ENCODE measurements at places on chromosomes 3 and 15.

- DNase-seq: no peak
Observed at GRCh38 chr3:177041730-177042551, 155.3 kb downstream of the TBL1XR1 start.

DNA sequence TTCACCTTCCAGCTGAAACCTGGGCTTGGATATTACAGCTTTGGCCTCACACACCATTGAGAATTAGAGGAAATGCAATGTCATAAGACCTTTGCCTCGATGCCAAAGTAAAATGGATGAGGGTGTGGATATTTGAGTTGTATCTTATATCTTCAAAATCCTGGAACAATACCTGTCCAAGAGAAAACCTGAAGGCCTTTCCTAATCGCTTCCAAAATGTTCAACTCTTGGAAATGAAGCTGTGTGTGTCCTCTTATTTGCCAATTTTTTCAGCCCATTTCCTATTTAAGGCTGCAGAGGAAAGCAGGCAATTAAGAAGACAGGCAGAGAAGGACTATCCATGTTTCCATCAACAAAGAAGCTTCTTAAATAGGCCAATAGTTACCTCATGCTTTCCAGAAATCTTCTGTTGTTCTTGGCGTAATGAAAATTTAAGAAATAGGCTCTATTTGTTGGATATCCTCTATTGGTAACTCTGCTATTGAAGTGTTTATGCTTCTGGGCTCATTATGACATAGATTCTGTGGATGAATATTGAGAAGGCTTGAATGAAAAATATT lies 99.5 kb upstream of the ZBTB20 start:
- peak; percentile 6 for DNase-seq

GRCh38 chr15:42640109-42640508 lies 64.7 kb downstream of the STARD9 start:
- DNase-seq: peak; percentile 2

DNA sequence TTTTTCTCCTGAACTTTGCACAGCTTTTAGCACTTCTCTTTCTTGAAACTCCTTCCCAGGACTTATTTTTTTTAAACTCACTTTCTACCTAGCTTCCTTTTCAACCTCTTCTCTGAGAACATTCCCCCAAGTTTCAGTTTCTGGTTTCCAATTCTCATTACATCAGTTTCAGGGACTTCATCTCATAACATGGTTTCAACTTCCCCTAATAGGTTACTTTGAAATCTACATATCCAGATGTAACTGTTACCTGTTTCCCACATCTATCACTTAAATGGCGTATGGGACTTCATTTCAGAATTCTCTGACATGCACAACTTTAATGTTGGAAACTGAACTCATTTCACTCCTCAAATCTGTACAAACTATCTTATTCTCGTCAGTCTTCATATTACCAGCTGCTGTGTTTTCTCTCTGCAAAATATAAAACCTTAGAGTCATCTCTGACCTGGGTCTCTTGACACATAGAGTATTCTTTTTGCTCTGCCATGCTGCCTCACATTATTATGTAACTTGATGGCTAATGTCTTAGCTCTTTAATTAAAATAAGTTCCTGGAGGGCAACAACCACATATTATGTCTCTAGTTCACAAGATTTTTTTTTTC lies 58.4 kb downstream of the NME9 start:
- DNase-seq: no peak

DNA sequence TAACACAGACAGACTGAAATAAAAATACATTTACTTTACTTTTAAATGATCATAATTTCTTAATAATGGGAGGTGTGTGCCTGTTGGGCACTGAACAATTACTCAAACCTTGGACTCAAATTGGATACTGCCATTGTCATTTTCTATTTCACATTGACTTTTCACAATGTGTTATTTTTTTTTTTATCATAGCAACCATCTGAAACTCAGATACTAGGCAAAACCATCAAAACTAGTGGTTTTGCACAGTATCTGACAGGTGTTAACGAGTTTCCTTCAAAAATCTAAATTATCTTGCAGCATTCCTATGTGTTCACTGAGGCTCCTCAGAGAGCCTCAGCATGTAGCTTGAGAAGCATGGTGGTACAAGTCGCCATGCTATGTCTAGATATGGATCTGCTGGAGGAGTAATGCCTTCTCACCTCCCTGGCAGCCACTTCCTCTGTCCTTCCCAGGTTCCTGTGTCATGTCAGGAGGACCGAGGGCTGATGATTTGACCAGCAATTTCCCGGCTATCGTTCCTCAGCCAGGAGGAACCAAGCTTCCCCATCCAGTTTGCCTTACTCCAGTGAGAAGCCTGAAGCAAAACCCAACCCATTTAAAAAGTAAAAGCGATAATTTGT lies 29.9 kb upstream of the RFTN1 start:
- DNase-seq: no peak

DNA sequence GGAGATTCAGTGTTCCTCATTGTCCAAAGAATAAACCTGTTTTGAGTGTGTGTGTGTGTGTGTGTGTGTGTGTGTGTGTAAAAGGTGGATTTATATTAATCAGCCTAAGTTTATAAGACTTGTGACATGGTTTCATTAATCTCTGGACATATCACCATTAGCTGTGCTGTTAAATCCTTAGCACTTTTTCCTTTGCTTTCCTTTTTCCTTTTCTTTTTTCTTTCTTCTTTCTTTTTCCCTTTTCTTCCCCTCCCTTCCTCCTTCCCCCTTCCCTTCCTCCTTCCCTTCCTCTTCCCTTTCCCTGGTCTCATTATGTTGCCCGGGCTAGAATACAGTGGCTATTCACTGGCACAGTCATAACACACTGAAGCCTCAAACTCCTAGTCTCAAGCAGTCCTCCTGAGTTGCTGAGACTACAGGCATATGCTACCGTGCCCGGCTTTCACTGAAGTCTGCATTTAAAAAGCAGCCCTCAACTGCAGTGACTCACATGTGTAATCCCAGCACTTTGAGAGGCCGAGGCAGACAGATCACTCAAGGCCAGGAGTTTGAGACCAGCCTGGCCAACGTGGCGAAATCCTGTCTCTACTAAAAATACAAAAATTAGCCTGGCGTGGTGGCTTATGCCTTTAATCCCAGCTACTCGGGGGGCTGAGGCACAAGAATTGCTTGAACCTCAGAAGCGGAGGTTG lies 28.6 kb upstream of the ITPKA start:
- DNase-seq: no peak

DNA sequence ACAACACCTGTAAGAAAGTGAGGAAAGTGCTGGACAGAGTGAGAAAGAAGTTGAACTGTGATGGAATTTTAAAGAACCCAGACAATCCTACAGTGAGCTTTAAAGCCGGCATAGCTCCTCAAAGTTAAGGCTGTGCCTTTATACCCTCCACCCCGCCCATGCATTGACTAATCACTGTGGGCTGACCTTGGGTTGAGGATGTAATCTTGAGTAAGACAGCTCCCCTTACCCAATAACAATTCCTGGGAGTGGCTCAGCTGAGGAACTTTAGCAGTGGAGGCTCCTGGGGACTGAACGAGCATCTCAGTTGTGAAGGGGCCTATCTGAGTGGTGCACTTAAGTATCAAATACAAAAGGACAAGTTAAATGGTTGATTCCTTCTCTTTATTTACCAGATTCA lies 35.7 kb upstream of the ZNF770 start:
- no peak for DNase-seq

- DNase-seq: no peak
Observed at GRCh38 chr3:152183473-152183872, 85.3 kb upstream of the MBNL1 start.

GRCh38 chr3:46955801-46956259 lies 20.7 kb downstream of the CCDC12 start:
- no peak for DNase-seq

- DNase-seq: no peak
Observed at GRCh38 chr3:159151130-159151529, 349.3 kb downstream of the MFSD1 start.

DNA sequence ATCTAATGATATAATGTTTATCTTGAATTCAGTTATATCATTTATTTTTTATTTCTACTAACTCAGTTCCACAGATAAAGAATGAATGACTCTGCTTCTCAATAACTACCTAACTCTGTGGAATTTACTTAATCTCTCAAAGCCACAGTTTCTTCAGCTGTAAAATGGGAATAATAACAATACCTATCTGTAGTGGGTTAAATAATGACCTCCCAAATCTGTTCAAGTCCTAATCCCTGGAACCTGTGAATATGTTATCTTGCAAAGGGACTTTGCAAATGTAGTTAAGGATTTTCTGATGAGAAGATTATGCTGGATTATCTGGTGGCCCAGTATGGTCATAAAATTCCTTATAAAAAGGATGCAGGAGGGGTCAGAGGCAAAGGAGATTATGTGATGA lies 61.7 kb downstream of the THRB start:
- DNase-seq: no peak
